ENCODE measurements at places on chromosomes 1 and 21. TPM values are rescaled to one million over a fixed set of nuclear protein-coding genes. Genes with fewer than 3 reads are reported as not detected.

NBPF15 gene
- 49.0 TPM for total RNA-seq

NID1 gene
- total RNA-seq = 76.8 TPM

GRCh38 chr1:225876900-225877510, 5.2 kb downstream of the TMEM63A start:
- H3K27ac ChIP-seq = no peak overlapping the region
- no peak overlapping the region for H3K4me3 ChIP-seq
- H3K36me3 ChIP-seq = no peaks in the 10 kb centered on the region
- H3K4me1 ChIP-seq = peaks cover 13% of the 10 kb centered on the region
- no peaks in the 10 kb centered on the region for H3K27me3 ChIP-seq

DNA sequence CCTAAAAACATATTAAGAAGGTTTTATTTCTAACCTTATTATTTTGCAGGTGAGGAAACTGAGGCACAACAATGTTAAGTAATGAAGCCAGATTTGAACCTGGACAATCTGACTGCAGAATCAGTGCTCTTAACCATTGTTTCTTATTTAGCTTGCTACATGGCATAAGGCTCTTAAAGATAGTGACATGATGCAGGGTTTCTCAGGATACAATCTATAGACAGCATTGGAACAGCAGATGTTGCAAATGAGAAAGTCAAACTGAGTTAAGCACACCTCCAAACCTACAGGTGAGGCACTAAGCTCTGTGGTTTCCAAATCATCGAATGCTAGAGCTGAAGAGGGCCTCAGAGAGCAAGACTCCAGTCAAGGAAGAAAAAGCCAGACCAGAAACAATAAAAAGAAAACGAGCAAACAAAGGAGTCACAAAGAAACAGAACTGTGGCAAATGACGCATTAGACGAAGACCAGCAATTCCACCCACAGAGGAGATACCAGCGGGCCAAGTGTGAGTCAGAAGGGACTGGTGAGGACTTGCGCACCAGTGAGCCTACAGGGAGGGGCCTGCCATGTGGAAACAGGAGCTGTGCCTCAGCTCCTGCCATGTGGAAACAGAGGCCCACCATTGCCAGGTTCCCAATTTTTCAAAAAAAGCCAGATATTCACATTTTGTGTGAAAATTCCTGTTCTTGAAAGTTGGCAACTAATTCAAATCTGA, 14.4 kb downstream of the CD58 start:
- DNase-seq = peak; percentile 99
- peaks cover 16% of the 10 kb centered on the region for H3K4me1 ChIP-seq
- peak overlapping the region; percentile 97 for H3K27ac ChIP-seq
- H3K27me3 ChIP-seq = no peaks in the 10 kb centered on the region
- H3K4me3 ChIP-seq = no peak overlapping the region

- no peak for DNase-seq
- H3K27me3 ChIP-seq = no peaks in the 10 kb centered on the region
- H3K4me3 ChIP-seq = no peak overlapping the region
- H3K36me3 ChIP-seq = no peaks in the 10 kb centered on the region
- H3K27ac ChIP-seq = no peak overlapping the region
- H3K4me1 ChIP-seq = no peaks in the 10 kb centered on the region
Observed at GRCh38 chr1:198643808-198644207, 5.0 kb downstream of the PTPRC start.

DNA sequence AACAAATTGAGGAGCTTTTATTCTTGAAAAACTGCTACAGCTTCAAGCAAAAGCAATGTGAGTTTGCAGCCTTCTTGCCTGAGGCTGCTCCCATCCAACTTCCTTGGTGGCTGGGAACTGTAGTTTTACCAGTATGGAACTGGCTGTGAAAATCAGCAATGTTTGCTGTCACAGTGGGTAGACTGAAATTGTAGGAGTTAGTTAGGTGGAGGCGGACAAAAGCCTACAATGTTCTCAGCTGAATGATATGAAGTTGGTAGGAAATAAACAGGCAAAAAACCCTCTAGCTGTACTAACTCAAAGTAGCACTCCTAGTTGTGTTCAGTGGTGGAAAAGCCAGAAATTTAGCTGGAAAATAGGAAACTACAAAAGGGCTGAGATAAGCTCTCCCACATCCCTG, 18.5 kb downstream of the HAX1 start:
- H3K27ac ChIP-seq = no peak overlapping the region
- H3K27me3 ChIP-seq = peaks cover 5% of the 10 kb centered on the region
- H3K4me3 ChIP-seq = no peak overlapping the region
- DNase-seq = no peak

Measured in astrocyte (in vitro differentiated cells and primary cell).